ENCODE measurements at places on chromosomes 12 and 14.

- no peak for DNase-seq
Observed at GRCh38 chr14:104903990-104904389, 20.7 kb upstream of the PLD4 start.

DNA sequence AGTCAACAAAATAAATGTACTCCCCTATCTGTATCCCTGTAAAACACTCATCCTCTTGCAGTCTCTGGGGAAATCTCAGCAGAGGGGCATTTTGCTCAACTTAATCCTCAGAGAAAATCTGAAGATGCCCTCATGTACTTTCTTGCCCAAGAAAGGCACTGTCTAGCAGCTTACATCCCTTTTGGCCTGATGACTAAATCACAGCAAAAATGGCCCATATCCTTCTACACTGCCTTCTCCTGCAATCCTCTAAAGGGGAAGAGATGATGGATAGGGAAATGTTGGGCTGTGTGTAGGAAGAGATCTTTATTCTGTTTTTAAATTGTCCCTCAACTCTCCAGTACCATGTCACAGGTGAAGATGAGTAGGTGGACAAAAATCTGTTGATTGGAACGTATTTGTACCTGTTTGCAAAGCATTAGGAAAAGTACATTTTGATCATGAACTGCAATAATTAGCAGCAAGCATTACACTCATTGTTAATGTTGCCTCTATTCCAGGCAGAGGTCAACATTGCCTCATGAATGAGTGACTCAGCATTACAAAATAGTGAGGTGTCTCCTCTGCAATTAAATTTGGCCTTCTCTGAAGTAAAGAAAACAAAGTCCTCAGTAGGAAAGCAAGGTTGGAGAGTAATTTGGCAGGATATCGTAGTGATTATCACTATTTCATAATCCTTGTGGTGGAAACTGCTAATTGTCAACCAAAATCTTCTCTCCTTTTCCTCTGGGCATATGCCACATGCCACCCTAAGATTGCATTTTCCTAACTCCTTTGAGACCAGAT lies 172.4 kb upstream of the CAND1 start:
- no peak for DNase-seq

GRCh38 chr14:56270921-56271320 lies 152.7 kb downstream of the PELI2 start:
- DNase-seq = no peak

DNA sequence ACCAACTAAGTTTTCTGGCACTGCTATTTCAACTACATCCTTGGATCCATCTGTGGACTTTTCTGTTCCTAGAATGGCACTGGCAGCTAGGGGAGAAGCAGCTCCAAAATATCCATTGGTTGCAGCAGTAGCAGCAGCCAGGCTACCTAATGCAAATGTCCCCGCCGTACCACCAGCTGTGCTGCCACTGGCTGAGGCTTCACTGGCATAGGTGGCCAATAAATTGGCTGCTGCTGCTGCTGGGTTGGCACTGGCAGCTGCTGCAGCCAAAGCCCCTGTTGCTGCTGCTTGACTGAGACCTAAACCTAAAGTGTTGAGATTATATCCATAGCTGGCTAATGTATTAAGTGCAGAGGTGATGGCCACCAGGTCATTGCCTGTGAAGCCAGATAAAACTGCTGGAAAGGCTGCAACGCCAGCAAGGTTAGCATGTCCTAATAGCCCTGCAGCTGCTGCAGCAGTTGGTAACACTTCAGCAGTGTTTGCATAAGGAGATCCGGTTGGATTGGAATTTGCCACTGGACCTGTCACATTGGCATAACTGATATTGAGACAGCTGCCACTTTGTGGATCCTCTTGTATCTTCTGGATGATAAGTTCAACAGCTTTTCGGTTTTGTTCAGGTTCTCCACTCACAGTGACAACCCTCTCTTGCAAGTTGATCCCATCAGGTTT lies 149.5 kb downstream of the NOVA1 start:
- DNase-seq = no peak

- no peak for DNase-seq
Observed at GRCh38 chr14:53144244-53144643, 8.9 kb downstream of the DDHD1 start.

DNA sequence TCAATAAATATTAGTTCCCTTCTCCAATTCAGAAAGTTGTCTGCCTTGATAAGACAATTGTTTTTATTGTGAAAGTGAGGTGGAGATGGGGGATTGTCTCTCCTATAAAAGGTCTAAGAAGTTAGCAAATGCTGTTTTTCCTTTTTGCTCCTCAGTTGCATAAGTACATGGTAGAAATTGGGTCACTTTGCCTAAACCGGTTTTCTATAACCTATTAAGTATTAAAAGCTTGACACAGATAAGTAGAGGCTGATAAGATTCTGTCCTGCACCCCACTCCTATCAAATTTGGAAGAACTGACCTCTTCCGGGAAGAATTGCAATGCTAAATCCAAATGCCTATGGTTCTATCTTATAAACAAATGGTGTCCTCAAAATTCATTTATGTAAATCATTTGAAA lies 7.0 kb downstream of the SLCO1B1 start:
- DNase-seq = no peak

DNA sequence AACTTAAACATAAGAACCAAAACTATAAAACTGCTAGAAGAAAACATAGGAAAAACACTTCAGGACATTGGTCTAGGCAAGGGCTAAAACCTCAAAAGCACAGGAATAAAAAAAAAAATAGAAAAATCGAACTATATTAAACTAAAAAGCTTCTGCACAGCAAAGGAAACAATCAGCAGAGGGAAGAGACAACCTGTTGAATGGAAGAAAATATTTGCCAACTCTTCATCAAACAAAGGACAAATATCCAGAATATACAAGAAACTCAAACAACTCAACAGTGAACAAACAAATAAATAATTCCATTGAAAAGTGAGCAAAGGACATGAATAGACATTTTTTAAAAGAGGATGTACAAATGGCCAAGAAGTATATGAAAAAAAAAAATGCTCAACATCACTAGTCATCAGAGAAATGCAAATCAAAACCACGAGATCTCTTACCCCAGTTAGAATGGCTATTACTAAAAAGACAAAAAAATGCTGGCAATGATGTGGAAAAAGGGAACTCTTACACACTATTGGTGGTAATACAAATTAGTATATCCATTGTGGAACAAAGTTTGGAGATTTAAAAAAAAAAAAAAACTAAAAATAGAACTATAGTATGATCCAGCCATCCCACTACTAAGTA lies 152.0 kb downstream of the NDUFA12 start:
- DNase-seq = no peak

- no peak for DNase-seq
Observed at GRCh38 chr12:120822832-120823503, 81.2 kb downstream of the SPPL3 start.

GRCh38 chr12:52629281-52630007 lies 11.1 kb upstream of the KRT73 start:
- peak; percentile 4 for DNase-seq

DNA sequence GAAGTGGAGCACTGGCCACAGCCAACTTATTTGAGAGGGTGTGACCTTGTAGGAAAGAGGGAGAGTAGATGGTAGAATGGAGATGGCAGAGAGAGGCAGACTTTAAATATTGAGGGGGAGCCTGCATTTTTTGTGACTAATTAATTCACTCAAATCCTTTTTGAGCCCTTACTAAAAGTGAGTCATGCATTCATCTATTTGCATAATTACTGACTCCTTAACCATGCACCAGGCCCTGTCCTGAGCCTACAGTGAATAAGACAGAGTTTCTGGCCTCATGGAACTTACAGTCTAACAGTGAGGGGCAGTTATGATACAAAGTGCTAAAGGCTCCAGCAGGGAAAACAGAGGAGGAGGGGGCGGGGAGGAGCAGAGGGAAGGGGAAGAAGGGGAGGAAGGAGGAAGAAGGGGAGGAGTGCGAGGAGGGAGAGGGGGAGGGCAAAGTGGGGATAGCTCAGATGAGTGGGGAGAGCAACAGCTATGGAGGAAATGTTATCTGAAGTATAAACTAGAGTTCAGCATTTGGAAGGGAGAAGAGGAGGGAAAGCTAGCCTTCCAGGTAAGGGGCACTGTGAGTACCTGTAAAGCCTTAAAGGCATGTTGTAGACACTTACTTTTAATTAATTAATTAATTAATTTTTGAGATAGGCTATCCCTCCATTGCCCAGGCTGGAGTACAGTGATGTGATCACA lies 7.5 kb upstream of the CTDSP2 start:
- no peak for DNase-seq

DNA sequence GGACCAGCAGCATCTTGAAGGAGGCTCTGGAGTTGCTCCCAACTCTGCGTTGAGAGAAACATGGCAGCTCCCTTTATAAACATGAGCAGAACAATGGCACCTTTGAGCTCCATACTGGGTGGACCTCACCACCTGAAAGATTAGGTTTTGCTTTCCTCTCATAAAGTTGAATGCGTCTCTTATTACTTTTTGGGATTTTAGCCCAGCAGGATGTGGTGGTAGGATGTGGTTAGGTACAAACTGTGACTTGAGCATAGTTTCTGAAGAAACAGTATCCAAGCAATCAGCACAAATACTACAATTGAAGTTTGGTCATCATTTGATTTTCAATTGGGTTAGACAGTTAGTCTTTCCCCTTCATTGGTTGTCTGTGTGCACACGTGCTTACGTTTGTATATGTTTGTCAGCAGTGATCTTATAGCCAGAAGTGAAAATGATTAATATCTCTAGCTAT lies at the start of gene PRR4:
Gene PRR4 (minus strand): TSS at position 51 of the 454 bp plus-strand sequence. CDS start 38 bp downstream, at position 13.
- DNase-seq = no peak

DNA sequence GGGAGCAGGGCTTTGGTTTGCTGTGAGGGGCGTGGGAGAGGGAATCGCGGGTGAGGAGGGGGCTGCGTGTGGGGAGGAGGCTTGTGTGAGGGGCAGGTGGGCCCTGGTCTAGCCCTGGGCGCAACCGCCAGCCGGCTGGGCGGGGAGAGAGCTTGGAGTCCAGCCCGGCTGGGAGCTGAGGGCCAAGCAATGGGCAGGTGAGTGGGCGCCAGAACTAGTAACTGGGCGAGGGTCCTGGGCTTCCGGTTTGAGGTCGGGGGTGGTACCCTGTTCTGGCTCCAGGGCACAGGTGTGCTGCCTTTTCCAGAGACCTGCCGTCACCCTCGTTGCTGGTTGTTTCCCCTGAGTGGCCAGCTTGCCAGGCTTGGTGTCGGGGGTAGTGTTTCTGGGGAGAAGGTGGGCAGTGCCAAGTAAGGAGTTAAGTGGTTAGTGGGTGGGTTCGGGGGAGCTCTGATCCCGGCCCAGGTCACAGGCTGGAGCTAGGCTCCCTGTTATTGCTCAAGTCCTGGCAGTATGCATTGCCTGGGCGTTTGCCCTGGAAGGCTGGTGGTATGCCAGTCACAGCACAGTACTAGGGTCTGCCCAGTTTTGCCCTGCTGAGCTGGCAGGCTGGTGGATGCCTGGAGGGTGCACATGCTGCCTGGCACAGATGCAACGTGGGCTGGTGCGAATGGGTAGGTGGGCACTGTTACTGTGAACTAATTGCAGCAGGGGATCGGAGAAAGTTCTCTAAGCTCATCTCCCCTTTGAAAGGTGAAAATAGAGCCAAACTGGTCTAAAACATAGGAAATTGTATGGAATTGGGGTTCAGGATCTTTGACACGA lies 683 bp downstream of the CIPC start:
- DNase-seq = no peak

DNA sequence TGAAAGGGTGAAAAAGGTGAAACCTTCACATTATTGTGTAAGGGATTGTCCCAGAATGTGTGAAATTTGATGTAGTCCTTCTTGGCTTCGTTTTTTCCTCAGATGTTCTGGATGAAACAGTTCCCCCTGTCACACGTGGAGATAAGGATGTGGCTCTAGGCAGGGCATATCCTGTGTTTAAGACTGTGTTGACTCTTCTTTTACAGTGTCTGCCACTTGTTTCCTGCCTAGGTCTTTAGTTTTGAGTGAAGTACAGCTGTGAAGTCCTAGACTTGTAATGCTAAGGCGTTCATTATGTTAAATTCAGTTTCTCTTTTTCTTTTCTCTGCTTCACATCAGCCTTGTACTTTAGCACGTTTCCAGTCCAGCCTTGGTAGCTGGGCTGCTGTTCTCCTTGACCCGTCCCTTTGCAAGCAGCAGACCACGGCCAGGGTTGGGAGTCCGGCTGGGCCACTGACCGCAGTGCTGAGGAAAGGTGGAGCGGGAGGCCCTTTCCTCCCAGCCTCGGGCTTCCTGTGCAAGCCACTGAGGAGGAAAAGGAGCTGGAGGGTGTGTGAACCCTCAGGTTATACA lies 59.1 kb downstream of the RASSF3 start:
- DNase-seq = peak; percentile 24

DNA sequence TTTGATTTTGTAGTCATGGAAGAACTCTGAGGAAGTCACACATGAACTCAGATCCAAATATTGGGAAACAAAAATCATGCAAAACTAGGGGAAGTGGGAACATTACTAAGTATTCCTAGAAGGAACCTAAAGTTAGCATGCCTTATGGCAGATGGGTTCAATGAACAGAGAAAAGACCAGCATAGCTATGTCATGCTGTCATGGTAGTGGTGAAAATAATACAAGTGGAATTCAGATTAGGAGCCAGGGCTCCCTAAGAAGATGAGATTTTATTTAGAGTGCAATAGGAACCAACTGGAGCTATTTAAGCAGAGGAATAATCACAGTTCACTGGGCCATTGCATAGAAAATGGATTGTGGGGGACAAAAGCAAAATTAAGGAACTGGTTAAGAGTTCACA lies 134.0 kb downstream of the DIO2 start:
- no peak for DNase-seq

GRCh38 chr12:87847147-87847546 lies 182.1 kb downstream of the C12orf50 start:
- DNase-seq = no peak

DNA sequence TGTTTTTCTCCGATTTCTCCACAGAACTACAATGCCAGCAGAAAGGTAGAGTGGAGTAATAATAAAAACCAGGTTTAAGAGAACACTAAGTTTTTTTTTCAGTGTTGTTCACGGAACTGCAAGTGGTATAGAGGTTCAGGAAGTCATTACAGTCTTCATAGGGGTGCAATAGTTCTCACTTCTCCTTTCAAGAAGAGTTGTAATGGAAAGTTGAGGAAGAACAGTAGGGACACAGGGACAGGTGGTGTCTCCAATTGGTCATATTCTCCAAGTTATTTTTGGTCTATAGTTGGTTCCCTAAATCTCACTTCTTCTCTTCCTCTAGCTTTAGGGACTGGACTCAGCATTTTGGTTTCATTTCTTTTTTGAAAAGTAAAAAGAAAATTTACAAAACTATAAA lies 894.0 kb downstream of the NRXN3 start:
- no peak for DNase-seq

DNA sequence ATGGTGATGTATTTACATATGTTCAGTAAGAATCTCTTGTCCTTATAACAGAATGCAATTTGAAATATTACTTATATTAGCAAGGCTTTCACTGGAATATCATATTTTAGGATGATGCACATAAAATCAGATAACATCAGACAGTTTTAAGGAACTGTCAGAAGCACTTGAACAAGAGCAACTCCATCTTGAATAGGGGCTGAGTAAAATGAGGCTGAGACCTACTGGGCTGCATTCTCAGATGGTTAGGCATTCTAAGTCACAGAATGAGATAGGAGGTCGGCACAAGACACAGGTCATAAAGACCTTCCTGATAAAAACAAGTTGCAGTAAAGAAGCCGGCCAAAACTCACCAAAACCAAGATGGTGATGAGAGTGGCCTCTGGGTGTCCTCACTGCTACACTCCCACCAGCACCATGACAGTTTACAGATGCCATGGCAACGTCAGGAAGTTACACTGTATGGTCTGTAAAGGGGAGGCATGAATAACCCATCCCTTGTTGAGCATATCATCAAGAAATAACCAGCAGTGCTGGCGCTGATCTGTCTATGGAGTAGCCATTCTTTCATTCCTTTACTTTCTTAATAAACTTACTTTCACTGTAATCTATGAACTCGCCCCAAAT lies 27.6 kb upstream of the ETV6 start:
- DNase-seq = peak; percentile 11

- no peak for DNase-seq
Observed at GRCh38 chr14:85296456-85297210, 233.3 kb upstream of the FLRT2 start.

- DNase-seq = no peak
Observed at GRCh38 chr14:104094056-104094708, 8.7 kb downstream of the ASPG start.
